ENCODE measurements at places on chromosomes 3 and 15.

DNA sequence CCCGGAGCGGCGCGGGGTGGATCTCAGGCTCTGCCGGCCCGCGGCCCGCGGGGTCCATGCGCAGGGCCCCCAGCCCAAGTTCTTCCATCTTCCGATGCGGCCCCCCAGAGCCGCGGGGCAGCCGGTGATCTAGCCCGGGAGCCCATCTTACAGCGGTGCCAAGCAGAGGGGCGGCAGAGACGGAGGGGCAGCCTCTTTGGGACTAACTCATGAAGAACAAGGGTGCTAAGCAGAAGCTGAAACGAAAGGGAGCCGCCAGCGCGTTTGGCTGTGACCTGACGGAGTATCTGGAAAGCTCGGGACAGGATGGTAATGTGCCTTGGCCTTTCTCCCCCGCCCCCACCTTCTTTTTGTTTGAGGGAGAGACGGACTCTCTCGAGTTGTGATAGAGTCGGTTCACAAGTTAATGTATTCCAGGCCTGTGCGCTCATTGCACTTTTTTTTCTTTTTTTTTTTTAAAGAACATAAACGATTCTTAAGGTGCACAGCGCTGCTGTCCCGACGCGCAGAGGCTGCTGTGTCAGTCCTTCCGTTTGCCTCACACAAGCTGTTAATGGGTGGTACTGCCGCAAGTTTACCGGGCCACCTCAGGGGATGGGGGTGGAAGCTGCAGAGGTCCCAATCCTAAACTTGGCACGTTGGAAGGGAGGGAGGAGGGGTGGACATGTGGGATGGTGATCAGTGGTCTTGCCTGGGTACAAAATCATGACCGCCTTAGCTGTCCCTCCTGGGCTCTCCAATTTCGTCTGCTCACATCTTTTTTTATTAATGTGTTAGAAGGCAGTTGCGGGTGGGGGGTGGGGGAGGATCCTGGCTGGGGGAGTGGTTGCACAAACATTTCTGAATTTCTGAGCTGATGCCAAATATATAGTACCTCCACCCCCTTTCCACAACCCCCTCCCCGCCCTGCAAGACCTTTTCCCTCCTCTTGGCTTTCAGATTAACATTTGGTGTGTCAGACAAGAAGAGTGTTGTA is 801 bp downstream of the ARHGAP31 start:
- DNase-seq = peak; percentile 54

GRCh38 chr3:119340014-119340413 is 45.8 kb downstream of the ARHGAP31 start:
- DNase-seq = no peak

DNA sequence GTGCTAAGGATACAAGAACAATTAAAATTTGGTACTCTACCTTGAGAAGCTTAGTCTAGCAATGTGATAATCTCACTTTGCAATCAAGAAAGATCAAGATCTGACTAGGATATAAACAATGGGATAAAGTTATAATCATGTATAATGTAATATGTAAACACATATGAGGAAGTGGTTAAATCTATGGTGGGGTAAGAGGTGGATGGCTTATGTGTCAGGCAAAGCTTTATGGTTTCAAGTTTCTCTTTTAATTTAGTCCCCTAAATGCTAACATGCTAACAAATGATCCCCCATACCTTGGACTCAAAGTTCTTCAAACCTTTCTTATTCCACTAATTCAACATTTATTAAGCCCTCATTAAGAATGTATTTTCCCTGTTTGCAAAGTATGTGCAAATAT is 2.5 kb downstream of the RSL24D1 start:
- no peak for DNase-seq

DNA sequence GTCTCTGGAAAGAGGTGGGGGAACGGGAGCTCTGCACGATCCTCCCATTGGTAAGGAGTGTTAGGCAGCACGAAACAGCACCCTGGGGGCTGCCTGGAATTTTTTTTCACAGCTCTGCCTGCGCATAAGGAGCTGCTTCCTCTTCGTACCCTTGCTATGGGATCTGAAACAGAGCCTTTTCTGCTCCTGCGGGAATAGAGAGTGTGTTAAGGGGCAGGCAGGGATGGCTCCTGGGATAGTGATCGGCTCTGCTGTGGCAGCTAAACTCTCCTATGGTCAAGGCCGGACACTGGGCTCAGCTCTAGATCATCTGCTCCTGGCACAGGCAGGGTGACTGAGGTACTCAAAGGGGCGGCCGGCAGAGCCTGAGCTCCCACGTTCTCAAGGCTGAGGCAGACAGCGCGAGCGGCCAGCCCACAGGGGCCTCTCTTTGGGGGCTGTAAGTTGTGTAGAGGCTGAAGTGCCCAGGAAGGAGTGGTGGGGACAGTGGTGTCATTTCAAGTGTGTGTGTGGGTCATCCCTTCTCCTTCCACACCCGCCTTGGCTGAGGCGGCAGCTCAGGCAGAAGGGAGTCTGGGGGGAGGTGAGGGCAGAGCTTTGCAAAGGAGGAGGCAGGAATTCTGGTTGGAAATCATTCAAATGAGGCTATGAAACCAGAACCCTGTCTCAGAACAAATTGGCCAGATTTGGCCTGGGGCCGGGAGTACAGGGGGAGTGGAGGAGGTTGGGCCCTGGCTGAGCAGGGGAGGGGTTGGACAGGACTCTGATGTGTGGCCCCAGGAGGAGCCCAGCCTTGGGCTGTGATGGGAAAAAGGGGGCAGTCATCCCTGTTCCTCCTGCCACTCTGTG is 31.0 kb downstream of the EPHB3 start:
- no peak for DNase-seq

GRCh38 chr3:31288641-31289100 is 244.1 kb upstream of the STT3B start:
- no peak for DNase-seq

DNA sequence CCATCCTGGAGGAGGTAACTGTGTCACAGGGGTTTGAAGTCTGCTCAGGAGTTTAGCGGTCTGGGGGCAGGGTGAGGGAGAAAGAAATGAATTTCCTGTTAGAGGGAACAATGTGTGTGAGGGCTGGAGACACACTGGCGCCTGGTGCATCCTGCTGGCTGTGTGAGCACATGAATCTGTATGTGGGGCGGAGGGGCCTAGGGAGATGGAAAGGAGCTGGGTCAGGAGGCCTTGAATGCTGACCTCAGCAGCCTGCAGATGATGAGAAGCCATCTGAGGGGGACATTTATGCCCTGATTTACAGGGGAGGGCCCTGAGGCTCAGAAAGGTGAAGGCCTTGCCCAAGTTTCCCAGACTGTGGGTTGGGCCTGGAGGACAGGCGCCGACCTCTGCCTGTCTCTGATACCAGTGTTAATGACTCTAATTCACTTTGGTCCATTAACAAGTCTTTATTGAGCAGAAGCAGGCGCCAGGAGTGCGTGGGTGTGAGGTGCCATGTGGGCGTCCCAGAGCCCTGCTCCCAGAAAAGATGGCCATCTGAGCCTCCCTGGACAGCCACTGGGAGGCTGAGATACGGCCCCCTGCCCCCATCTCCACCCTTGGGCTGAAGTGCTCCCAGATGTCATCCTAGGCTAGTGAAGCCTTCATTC is 34.8 kb downstream of the LINGO1 start:
- no peak for DNase-seq

DNA sequence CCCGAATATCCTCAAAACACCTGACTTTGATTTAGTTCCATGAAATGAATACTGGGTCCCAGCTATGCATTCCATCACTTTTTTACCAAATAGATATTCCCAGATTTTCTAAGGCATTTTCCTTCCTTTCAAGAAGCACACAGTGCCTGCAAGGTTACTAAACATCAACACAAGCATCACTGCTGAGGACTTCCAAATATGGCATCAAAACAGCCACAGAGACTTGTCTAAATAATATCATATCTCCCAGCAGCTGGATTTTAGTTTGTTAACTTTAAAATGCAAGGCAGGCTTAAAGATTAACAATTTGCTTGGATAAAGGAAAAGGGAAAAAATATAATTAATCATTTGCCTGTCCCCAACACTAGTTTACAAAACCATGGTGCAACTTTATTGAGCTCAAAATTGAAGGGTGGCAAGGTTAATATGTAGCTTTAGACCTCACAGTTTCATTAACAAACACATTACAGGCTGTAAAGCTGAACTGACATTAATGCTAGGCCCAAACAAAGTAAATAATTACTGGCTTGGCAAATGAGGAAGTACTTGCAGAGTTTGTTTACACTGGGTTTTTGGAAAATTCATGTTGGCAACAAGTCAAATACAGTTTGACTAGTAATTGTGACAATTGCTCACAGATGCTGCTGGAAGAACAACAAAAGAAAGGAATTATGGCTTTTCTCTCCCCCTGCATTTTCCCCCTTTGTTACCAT is 401.7 kb upstream of the CDIN1 start:
- no peak for DNase-seq

DNA sequence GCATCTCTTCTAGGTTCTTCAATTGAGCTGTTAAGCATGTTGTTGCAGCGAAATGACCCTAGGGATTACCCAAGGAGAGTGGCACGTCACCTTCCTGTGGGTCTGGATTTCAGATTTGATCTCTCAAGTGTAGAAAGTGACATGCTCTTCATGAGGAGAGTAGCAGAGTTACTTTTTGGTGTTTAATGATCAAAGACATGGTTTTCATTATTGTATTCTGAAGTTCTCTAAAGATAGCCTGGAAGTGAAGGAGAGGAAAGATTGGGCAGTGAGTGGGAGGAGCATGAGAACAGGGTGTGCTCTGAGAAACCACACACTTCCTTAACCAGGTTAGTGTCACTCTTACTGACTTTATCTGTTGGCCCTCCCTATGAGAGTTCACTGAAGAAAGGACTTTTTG is 153.6 kb downstream of the AKAP13 start:
- peak; percentile 45 for DNase-seq

GRCh38 chr15:77907824-77908751 is 169.4 kb downstream of the TBC1D2B start:
- DNase-seq = peak; percentile 66

DNA sequence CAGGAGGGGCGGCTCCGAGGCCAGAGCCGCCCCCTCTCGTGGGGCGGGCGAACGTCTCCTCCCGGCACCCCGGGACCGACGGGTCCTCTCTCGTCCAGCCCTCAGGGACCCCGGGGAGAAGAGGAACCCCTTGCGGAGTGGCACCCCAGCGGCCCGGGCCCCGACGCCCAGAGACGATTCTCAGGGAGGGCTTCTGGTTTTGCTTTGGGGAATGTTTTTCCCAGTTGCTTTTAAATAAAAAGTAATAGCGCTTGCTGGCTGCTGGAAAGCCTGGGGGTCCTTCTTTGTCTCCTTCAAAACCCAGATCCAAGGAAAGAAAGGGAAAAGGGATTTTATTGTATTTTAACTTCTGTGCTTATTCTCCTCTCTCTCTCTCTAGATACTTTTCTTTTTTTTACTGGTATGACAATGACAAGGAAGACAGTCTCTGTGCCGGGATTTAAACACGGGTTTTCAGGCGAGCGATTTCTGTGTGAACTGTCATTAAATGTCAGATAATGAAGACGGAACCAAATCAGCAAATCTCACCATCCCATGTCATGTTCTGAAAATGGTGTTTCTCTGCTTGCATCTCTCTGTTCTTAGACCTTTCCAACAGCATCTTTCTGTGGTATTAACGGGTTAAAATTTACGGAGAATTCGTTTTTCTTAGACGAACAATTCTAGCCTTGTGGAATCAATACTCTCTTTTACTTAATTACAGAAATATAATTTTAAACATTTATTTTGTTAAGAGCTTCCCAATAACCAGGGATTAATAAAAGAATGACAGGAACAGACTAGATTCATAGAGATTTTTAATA is 530 bp upstream of the PCOLCE2 start:
- no peak for DNase-seq

- DNase-seq = no peak
Measured at GRCh38 chr15:99076109-99076508, 28.8 kb upstream of the SYNM start.

DNA sequence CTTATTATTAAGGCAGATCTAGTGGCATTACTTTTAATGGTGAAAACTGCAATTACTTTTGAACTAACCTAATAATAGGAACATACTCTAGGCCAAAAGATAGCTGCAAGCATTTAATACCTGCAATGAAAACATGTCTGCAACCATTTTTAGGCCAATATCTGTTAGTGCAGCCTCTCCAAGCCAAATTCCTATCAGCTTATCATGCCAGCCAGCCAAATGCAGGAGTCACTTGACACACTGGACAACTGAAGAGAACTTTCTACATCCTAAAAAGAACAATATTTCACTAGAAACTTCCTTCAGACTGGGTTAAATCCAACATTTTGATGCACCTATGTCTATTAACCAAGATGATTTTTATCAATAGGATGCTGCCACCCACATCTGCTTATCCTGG is 33.8 kb downstream of the CCDC54 start:
- no peak for DNase-seq

GRCh38 chr15:26355472-26356074 is 417.3 kb downstream of the GABRB3 start:
- no peak for DNase-seq

GRCh38 chr3:12967606-12968351 is 105.5 kb downstream of the IQSEC1 start:
- DNase-seq = peak; percentile 100

- no peak for DNase-seq
Measured at GRCh38 chr3:9347887-9348286, 15.0 kb upstream of the THUMPD3 start.

DNA sequence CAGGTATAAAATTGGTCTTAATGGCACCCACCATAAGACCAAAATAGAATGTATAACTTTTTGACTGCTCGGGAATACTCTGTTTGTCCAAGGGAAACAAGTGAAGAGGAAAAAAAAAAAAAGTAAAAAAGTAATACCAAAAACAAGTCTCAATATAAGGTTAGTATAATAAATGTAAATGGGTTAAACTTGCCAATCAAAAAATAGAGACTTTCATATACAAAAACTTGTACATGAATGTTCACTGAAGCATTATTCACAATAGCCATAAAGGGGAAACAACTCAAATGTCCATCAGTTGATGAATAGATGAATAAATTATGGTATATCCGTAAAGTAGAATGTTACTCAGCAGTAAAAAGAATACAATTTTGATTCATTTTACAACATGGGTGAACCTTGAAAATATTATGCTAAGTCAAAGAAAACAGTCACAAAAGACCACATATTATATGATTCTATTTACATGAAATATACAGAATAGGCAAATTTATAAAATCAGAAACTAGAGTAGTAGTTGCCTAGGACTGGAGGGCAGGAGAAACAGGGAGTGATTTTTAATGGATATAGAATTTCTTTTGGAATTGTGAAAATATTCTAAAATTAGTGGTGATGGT is 39.6 kb upstream of the FGD5 start:
- DNase-seq = no peak

DNA sequence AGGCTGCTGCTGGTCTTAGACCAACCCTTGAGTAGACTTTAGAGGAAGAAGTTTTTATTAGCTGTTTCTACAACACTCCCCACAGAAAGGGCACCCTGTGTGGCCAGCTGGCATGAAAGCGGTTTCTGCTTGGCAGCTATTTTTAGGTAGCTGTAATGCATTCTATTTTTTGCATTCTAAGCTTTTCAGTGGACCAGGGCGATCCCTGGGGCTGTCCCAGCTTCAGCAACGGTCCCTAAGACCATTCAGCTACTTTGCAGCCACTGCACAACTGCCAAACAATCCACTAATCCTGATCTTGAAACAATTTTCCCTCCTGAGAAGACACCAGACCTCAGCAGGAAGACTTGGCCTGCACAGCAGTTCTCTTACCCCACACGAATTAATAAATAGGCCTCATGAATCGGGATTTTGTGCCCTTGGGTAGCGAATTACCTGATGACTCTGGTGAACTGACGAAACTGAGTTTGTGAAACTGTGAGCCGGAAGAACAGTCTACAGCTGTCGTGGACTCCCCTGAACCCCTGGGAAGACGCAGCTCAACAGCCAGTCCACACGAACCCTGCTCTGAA is 14.6 kb upstream of the TFRC start:
- DNase-seq = peak; percentile 63

GRCh38 chr3:20842594-20843436 is 656.8 kb upstream of the SGO1 start:
- DNase-seq = no peak

- DNase-seq = no peak
Measured at GRCh38 chr3:128366136-128366535, 100.6 kb downstream of the DNAJB8 start.
